ENCODE measurements at places on chromosomes 11 and 22.

DNA sequence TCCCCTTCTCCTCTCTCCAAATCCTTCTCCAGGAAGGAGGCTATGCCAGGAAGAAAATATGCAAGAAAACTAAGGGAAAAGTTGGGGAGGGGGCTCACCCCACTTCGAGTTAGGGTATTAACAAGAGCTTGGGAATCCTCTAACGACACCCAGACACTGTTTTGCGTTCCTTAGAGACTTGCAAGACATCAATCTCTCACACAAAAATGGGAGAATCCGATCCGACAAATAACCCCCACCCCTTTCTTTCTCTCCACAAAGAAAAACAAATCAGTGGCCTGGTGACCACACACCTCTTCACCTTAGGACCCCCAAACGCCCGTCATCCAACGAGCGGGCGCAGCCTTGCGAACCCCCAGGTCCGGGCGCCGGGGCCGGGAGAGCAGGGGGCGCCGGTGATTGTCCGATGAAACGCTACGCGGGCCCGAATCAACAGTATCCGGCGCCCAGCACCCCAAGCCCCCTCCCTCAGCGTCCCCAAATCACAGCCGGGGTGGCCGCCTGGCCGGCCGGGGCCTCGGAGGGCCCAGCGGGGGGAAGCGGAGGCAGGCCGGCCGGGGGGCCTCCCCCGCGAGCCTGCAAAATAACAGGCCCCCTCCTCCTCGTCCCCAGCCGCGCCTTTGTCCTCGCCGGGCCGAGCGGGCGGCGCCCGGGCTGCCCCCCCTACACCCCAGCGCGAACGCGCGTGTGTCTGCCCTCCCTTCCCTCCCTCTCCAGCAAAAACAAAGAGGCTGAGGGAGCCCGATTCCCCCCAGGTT, 690 bp downstream of the CSNK1E start:
- DNase-seq: peak; percentile 73

GRCh38 chr11:83410605-83411565, 124.7 kb upstream of the CCDC90B start:
- no peak for DNase-seq

GRCh38 chr11:24046731-24047130, 450.1 kb upstream of the LUZP2 start:
- DNase-seq: no peak

- DNase-seq: no peak
Observed at GRCh38 chr11:131824771-131825170, 454.4 kb downstream of the NTM start.

- DNase-seq: peak; percentile 43
Observed at GRCh38 chr11:67605231-67606011, 1.3 kb upstream of the NDUFV1 start.

GRCh38 chr11:62536301-62536957, 10.2 kb downstream of the AHNAK start:
- DNase-seq: no peak

DNA sequence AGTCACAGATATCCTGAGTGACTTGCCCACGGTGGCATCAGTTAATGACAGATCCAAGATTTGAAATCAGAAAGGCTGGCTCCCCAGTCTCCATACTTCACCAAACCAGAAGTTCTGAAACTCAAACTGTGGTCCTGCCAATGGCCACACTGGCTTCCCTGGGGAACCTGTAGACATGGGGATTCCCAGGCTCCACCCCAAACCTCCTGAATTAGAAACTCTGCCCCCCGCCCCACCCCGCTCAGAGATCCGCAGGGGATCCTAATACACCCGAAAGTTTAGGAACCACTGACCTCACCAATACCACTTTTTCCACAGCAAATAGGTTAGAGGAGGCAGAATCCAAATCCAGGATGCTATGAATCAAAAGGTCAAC, 15.3 kb downstream of the RTN4RL2 start:
- DNase-seq: no peak

Data from islet precursor cell (in vitro differentiated cells).